ENCODE measurements at places on chromosomes 3 and 15.

GRCh38 chr15:33908406-33908805, 59.9 kb upstream of the CHRM5 start:
- no peak for DNase-seq

GRCh38 chr3:57059411-57059810, 1.1 kb upstream of the SPATA12 start:
- no peak for DNase-seq

DNA sequence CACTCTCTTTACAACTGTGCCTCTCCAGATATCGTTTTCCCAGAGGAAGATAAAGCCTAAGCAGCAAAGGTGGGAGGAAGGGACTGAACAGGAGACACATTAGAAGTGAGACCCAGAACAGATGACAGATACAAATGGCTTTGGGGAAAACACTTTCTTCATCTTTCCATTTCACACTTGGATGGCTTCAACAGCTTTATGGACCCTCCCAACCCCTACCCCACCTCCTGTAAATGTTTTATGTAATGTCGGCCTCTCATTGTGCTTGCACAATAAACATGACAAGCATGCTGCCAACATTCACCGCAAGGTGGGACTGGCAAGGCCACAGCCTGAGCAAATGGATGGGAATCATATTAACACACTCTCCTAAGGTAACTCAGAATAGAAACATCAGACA, 1088.6 kb downstream of the TUSC7 start:
- no peak for DNase-seq

DNA sequence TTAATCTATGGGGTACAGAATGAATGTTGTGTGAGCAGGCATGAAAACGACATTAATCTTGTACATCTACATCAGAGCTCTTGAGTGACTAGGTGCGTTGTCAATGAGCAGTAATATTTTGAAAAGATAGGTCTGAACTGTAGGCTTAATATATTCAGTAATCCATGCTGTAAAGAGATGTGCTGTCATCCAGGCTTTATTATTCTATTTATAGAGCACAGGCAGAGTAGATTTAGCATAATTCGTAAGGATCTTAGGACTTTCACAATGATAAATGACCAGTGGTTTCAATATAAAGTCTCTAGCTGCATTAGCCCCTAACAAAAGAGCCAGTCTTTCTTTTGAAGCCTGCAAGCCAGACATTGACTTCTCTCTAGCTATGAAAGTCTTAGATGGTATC, 43.0 kb downstream of the NLGN1 start:
- DNase-seq, result no peak

GRCh38 chr15:37102305-37103162, 2.2 kb upstream of the MEIS2 start:
- DNase-seq, result no peak

- no peak for DNase-seq
These were observed 120.1 kb downstream of the LIPC start for GRCh38 chr15:58551764-58552504.

DNA sequence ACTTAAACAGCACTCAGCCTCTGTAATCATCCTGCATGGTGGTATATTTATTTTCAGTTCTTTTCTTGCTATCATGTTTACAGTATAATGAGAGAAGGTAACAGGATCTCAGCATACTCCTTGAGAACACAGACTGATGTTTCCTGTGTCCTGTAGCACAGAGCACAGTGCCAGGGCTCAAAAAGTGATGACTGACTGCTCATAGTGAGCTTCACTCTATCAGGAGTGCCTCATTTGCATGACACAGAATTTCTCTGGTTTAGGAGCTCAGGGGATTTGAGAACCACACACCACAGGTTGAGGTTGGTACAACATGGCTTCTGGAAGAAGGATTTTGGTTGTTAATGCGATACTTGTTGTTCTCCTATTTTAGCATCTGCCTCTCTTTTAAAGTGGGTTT, 68.5 kb upstream of the SLC2A2 start:
- no peak for DNase-seq

DNA sequence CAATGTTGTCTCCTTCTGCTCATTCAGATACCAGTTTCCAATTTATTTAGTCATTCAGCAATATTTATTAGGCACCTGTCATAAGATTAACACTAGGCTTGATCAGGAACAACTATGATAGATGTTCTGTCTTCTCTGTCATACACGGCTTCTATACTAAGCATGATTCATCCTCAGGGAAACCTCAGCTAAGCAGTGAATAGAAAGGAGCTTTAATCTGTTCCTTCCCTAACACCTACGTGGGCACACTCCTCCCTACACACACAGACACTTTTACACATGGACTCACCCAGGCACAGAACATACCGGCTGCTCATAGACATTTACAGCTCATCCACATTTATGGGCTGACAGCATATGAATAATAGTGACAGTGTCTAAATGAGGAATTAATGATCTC, 136.9 kb downstream of the LEKR1 start:
- no peak for DNase-seq

DNA sequence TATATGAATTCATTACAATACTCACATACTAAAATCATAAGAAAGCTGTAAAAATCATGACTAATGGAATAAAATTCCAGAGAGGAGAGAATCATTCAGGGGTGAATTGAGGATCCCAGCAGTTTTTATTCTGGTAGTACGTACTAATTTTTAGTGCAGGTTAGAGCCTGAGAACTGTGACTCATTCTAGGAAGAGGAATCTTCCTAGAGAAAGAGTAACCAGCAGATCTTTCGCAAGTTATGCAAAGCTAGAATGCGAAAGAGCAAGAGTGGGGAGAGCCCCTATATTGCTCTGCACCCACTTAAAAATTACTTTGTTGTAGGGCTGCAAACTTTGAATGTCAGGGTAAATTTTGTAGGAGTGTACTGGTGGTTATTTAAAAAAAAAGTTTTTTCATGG, 303.6 kb upstream of the ARPP21 start:
- no peak for DNase-seq

GRCh38 chr3:110184536-110184935, 847.2 kb upstream of the DPPA4 start:
- DNase-seq, result no peak

All from hematopoietic multipotent progenitor cell treated with erythropoietin and hydrocortisone succinate and interleukin-3 and kit ligand, for 15 days (in vitro differentiated cells).